T-helper 17 cell (primary cell): ENCODE measurements at places on chromosomes 1 and 21. TPM values are rescaled to one million over a fixed set of nuclear protein-coding genes. Genes with fewer than 3 reads are reported as not detected.

Gene CSF3R
- total RNA-seq = 13.0 TPM

Gene EPHA10
- 0.75 TPM for total RNA-seq

Gene UTS2
- 1.0 TPM for total RNA-seq

Gene FOXD3
- not detected for total RNA-seq

Gene BEST4
- total RNA-seq = 1.4 TPM

Gene DNAJC8
- total RNA-seq = 52.1 TPM

Gene CD1E
- total RNA-seq = not detected

Gene RIPPLY3
- total RNA-seq = not detected

DNA sequence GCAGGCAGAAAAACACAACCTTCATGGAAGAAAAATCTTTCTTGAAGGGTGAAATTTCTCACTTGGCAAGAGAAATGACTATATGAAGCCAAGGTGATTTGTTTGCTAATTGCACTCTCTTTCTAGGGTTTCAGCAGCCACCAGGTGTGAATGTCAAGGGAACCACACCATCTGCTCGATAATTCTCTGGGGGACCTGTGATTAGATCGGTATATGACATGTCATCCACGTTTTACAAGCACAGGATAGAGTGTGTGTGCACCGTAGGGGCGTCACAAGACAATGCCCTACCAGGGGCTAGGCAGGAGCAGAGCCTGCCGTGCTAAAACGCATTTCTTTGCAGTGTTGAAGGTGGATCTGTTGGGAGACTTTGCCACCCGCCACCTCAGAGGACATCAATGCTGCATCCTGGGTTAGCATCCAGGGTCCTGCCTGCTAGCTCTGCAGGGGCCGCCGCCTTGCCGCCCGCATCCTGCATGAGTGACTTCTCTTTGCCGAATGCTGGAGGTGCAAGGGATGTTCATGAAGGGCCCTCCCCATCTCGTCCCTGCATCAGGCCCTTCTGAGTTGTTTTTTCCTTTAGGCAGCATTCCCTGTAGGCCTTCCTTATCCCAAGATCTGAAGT lies 37.8 kb upstream of the CCSAP start:
- DNase-seq = no peak
- no peaks in the 10 kb centered on the region for H3K36me3 ChIP-seq
- no peak overlapping the region for H3K4me3 ChIP-seq
- H3K4me1 ChIP-seq = no peaks in the 10 kb centered on the region
- peaks cover 38% of the 10 kb centered on the region for H3K27me3 ChIP-seq
- no peak overlapping the region for H3K27ac ChIP-seq

GRCh38 chr21:42401820-42402251 lies 1.9 kb upstream of the UBASH3A start:
- peak overlapping the region; percentile 42 for H3K27ac ChIP-seq
- peaks cover 44% of the 10 kb centered on the region for H3K4me1 ChIP-seq
- H3K27me3 ChIP-seq = no peaks in the 10 kb centered on the region
- H3K4me3 ChIP-seq = peak overlapping the region; percentile 0
- no peak for DNase-seq

GRCh38 chr1:31759298-31760023 lies 4.7 kb downstream of the ADGRB2 start:
- no peaks in the 10 kb centered on the region for H3K36me3 ChIP-seq
- H3K4me3 ChIP-seq = peak overlapping the region; percentile 81
- H3K27me3 ChIP-seq = no peaks in the 10 kb centered on the region
- DNase-seq = no peak
- peaks cover 16% of the 10 kb centered on the region for H3K4me1 ChIP-seq

- H3K4me3 ChIP-seq = peak overlapping the region; percentile 95
- H3K27me3 ChIP-seq = peaks cover 8% of the 10 kb centered on the region
- H3K27ac ChIP-seq = peak overlapping the region; percentile 93
- peaks cover 2% of the 10 kb centered on the region for H3K36me3 ChIP-seq
- DNase-seq = no peak
- peaks cover 22% of the 10 kb centered on the region for H3K4me1 ChIP-seq
These were observed 31.5 kb upstream of the CD1D start for GRCh38 chr1:158149175-158149574.

- no peak overlapping the region for H3K27ac ChIP-seq
- H3K4me3 ChIP-seq = no peak overlapping the region
- peaks cover 2% of the 10 kb centered on the region for H3K4me1 ChIP-seq
- H3K27me3 ChIP-seq = peaks cover 55% of the 10 kb centered on the region
- DNase-seq = no peak
These were observed 52.3 kb downstream of the SPATA46 start for GRCh38 chr1:162324396-162324795.

DNA sequence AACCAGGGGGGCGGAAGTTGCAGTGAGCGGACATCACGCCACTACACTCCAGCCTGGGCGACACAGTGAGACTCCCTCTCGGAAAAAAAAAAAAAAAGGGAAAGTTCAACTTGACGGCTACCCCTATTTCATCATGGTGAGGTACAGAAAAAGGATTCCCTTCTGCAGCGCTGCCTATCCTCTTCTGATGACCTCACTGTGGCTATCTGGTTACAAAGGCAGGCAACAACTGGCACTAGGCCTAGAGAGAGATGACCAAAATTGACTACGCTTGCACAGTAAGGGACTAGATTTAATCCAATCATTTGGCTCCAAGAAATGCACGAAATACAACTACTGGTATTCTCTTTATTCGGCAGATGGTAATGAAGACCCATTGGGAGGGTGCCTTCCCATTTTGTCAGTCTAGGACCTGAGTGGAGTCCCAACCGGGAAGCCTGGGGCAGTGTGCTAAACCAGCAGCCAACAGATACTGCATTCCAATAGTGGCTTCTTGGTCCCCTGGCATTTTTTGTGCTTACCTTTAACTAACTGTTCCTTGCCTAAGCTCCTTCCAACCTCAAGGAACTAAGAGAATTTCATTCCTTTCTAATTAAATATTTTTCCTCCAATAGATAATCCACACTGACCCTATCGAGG lies 36.6 kb downstream of the ITPKB start:
- H3K27me3 ChIP-seq = no peaks in the 10 kb centered on the region
- peak overlapping the region; percentile 95 for H3K27ac ChIP-seq
- peak overlapping the region; percentile 89 for H3K4me3 ChIP-seq
- H3K4me1 ChIP-seq = peaks cover 46% of the 10 kb centered on the region
- H3K36me3 ChIP-seq = no peaks in the 10 kb centered on the region

GRCh38 chr1:221832617-221833016 lies 90.7 kb upstream of the DUSP10 start:
- DNase-seq = no peak
- H3K36me3 ChIP-seq = peaks cover 2% of the 10 kb centered on the region
- peaks cover 15% of the 10 kb centered on the region for H3K27me3 ChIP-seq
- peaks cover 12% of the 10 kb centered on the region for H3K4me1 ChIP-seq
- no peak overlapping the region for H3K27ac ChIP-seq
- no peak overlapping the region for H3K4me3 ChIP-seq

- H3K4me1 ChIP-seq = no peaks in the 10 kb centered on the region
- no peak for DNase-seq
- no peak overlapping the region for H3K4me3 ChIP-seq
- no peak overlapping the region for H3K27ac ChIP-seq
- no peaks in the 10 kb centered on the region for H3K36me3 ChIP-seq
- H3K27me3 ChIP-seq = peaks cover 22% of the 10 kb centered on the region
These were observed 169.0 kb downstream of the LBR start for GRCh38 chr1:225258811-225259210.

- H3K4me3 ChIP-seq = no peak overlapping the region
- DNase-seq = no peak
- no peaks in the 10 kb centered on the region for H3K36me3 ChIP-seq
These were observed 108.9 kb upstream of the POGK start for GRCh38 chr1:166730299-166730888.

GRCh38 chr1:100530880-100531487 lies 7.0 kb upstream of the GPR88 start:
- peak overlapping the region; percentile 45 for H3K4me3 ChIP-seq
- peak overlapping the region; percentile 57 for H3K27ac ChIP-seq
- H3K4me1 ChIP-seq = peaks cover 41% of the 10 kb centered on the region
- peaks cover 5% of the 10 kb centered on the region for H3K36me3 ChIP-seq
- peaks cover 14% of the 10 kb centered on the region for H3K27me3 ChIP-seq

- H3K36me3 ChIP-seq = peaks cover 5% of the 10 kb centered on the region
- H3K27ac ChIP-seq = no peak overlapping the region
- peaks cover 96% of the 10 kb centered on the region for H3K27me3 ChIP-seq
- H3K4me3 ChIP-seq = peak overlapping the region; percentile 78
These were observed 2.2 kb downstream of the CACNA1E start for GRCh38 chr1:181485287-181486097.

- H3K36me3 ChIP-seq = no peaks in the 10 kb centered on the region
- no peak overlapping the region for H3K4me3 ChIP-seq
- no peak for DNase-seq
- H3K27me3 ChIP-seq = peaks cover 20% of the 10 kb centered on the region
These were observed 234.0 kb downstream of the TM2D1 start for GRCh38 chr1:61490924-61491323.

GRCh38 chr1:170776777-170777176 lies 112.8 kb downstream of the PRRX1 start:
- no peak for DNase-seq
- H3K27me3 ChIP-seq = no peaks in the 10 kb centered on the region
- H3K4me3 ChIP-seq = no peak overlapping the region
- no peaks in the 10 kb centered on the region for H3K36me3 ChIP-seq

DNA sequence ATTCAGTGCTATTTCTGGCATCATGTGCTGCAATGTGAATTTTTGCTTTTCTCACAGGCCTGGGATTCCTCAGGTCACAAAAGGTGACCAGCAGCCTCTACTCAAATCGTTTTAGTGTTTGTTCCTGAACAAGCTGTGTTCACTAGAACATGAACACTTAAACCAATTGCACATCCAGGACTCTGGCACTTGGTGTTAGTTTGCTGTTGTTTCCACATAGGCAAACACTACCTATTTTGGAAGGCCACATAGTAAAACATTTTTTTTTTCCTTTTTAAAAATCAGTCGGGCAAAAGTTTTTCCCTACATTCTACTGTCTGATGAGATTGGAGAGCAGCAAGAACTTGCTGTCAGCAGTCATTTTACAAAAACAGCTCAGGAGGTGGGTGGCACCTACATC lies 83.2 kb downstream of the PLPP3 start:
- H3K36me3 ChIP-seq = no peaks in the 10 kb centered on the region
- H3K4me1 ChIP-seq = no peaks in the 10 kb centered on the region
- H3K27me3 ChIP-seq = peaks cover 20% of the 10 kb centered on the region
- DNase-seq = no peak
- no peak overlapping the region for H3K27ac ChIP-seq

DNA sequence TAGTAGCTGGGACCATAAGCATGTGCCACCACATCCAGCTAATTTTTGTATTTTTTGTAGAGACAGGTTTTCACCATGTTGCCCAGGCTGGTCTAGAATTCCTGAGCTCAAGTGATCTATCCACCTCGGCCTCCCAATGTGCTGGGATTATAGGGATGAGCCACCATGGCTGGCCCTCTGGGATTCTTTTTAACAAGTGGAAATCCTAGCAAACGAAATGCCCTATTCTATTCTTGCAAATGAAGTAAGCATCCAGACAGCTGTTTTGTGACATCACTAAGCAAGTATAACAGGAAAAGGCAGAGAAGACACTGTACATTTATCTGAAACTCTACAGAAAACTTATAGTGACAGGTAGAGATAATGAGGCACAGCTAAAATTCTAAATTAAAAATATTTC lies 86.4 kb downstream of the DDAH1 start:
- H3K36me3 ChIP-seq = peaks cover 2% of the 10 kb centered on the region
- H3K4me3 ChIP-seq = no peak overlapping the region
- peaks cover 16% of the 10 kb centered on the region for H3K27me3 ChIP-seq
- H3K27ac ChIP-seq = no peak overlapping the region
- DNase-seq = no peak
- no peaks in the 10 kb centered on the region for H3K4me1 ChIP-seq

GRCh38 chr21:30577766-30578165 lies 12.4 kb downstream of the KRTAP22-2 start:
- no peaks in the 10 kb centered on the region for H3K27me3 ChIP-seq
- DNase-seq = no peak
- no peak overlapping the region for H3K4me3 ChIP-seq

- H3K36me3 ChIP-seq = no peaks in the 10 kb centered on the region
- no peak overlapping the region for H3K27ac ChIP-seq
- H3K4me1 ChIP-seq = no peaks in the 10 kb centered on the region
- peaks cover 58% of the 10 kb centered on the region for H3K27me3 ChIP-seq
- H3K4me3 ChIP-seq = no peak overlapping the region
These were observed 35.9 kb downstream of the KCNA2 start for GRCh38 chr1:110570307-110570706.

- H3K4me3 ChIP-seq = no peak overlapping the region
- H3K27ac ChIP-seq = no peak overlapping the region
- no peak for DNase-seq
- H3K27me3 ChIP-seq = peaks cover 50% of the 10 kb centered on the region
- H3K4me1 ChIP-seq = peaks cover 14% of the 10 kb centered on the region
- H3K36me3 ChIP-seq = peaks cover 3% of the 10 kb centered on the region
These were observed 7.2 kb downstream of the CASZ1 start for GRCh38 chr1:10789047-10789791.

- H3K4me1 ChIP-seq = peaks cover 38% of the 10 kb centered on the region
- H3K27ac ChIP-seq = peak overlapping the region; percentile 95
- peak overlapping the region; percentile 92 for H3K4me3 ChIP-seq
- no peaks in the 10 kb centered on the region for H3K36me3 ChIP-seq
- no peak for DNase-seq
- no peaks in the 10 kb centered on the region for H3K27me3 ChIP-seq
These were observed 4.7 kb upstream of the INAVA start for GRCh38 chr1:200890027-200890426.

GRCh38 chr1:165484532-165484931 lies 39.6 kb upstream of the RXRG start:
- no peaks in the 10 kb centered on the region for H3K36me3 ChIP-seq
- no peak overlapping the region for H3K4me3 ChIP-seq
- H3K4me1 ChIP-seq = peaks cover 11% of the 10 kb centered on the region
- no peak overlapping the region for H3K27ac ChIP-seq
- DNase-seq = no peak
